Activated T-helper 2 cell treated with anti-CD3 and anti-CD28 coated beads, Interferon-gamma antibody, Interleukin-2, Interleukin-4, amounts not matched to agents 10 μg/mL and 5 μg/mL and 100 μg/mL, durations not matched to agents 14 hours and 24 hours and 36 hours (primary cell): ENCODE measurements at places on chromosomes 11 and 22. TPM values are rescaled to one million over a fixed set of nuclear protein-coding genes. Genes with fewer than 3 reads are reported as not detected.

DNA sequence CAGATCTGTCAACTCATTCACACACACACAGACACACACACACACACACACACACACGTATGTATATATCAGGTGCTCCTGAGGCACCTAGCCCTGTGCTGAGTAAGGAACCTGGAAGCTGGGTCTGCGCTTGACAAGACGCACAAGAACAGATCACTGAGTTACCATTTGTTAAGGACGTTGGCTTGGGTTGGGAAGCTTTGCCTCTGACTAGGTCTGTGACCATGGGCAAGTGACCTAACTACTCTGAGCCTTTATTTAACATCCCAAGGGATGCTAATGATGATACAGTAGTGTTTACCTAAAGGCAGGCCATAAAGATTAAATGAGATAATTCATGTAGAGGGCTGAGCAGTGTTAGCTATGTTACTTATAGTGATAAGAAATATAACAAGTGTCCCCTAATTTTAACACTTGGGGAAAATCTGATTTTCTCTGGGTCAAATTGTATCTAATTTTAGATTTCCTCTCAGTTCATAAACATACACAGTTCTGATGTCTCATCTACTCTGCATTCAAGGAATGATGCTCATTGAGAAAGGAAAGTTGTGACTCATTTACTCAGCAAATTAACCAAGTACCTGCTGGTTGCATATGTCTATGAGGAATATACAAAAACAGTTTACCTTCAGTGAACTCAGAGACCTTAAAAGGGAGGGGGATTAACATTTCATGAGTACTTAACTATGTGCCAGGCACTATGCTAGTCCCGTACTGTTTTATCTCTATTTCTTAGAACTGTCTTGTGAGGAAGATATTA lies 13.6 kb downstream of the RNF185 start:
- no peak for DNase-seq

DNA sequence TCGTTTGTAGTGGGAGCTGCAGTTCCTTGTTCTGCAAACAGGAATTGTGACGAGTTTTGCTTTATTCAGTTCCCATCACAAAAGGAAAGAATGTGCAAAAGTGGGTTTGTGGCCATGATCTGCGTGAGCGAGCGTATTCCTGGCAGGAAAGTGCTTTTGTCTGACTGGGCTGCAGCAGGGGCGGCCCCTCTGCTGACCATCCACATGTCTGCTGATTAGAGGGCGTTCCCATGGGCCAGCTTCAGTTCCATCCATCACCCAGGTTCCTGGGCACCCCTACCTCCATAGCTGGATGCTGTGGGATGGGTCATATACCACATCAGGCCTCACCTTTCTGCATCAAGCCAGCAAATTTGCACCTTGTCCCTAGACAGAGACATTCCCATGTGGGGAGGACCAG lies 28.9 kb upstream of the GAL start:
- no peak for DNase-seq

- DNase-seq = no peak
These were observed 8.7 kb upstream of the C1QTNF6 start for GRCh38 chr22:37196539-37197450.

AGBL2 gene
- 3.6 and 5.1 TPM in 2 replicates for total RNA-seq

TTC36 gene
- total RNA-seq = 0.39 and 0.78 TPM in 2 replicates
